ENCODE measurements at places on chromosomes 5 and 9. TPM values are rescaled to one million over a fixed set of nuclear protein-coding genes. Genes with fewer than 3 reads are reported as not detected.

The SLC6A3 gene
- polyA plus RNA-seq = not detected

The HOMER1 gene
- polyA plus RNA-seq = 2.0 TPM

The SHISAL2B gene
- not detected for polyA plus RNA-seq

The IDNK gene
- 2.5 TPM for polyA plus RNA-seq

DNA sequence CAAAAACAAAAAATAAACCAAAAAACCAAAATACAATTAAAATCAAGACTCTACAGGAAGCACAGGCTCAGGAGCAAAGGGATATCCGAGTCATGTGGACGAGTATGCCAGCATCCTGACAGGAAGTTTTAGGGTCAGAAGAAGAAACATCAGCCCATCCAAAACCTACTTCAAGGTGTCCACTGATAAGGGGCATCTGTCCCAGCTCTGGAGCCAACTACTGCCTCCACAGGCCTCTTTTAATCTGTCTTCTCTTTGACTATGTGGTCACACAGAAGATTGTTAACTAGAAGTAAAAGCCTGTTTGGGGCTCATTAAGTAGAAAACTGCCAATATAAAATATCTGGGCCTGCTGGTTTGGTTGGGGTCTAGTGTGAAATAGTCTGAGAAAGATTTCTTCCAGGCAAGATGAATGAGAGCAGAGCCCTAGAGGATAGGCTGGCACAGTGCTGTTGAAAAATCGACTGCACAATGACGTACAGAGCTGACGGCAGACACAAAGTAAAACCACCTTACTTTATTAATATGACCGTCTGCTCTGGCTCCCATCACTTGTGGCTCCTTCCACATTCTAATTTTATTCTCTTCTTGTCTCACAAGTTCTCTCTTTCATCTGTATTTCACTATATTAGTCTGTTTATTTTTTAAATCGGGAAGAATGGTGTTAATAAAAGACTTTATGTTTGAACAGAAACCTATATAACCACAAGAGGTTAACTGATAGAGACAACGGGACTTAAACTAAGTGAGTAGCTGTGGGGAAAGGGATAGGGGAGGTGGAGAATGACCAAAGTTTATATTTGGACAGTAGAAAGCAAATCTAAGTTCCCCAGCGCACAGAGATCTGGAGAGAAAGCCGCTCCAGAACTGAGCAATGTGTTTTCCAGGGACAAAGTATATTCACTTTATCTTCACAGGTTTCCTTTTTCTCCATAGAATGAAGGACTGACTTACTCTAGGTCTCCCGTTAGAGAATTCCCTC is 22.9 kb upstream of the MSH3 start:
- no peak for DNase-seq

GRCh38 chr5:67976891-67977601 is 238.5 kb upstream of the PIK3R1 start:
- no peak for DNase-seq
